Activated T-cell treated with anti-CD3 and anti-CD28 coated beads for 1 hour (primary cell): ENCODE measurements at places on chromosomes 6 and 20.

DNA sequence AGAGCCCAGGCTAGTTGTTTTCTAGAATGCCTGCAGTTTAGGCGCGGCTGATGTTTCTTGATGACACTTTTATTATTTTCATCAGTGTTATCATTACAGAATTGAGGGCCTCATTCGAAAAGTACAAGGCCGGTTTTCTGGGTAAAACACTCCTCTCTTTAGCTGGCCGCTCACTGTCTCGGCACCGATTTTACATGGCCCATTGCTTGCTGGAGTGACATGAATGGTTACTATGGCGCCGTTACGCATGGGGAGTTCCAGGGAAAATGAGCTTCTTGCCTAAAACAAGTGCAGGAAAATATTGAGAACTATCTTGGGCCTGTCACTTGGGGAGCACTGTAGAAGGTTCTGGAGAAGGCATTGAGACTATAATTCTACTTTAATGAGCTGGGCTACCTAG is 317.8 kb downstream of the CDH4 start:
- no peak for DNase-seq

- DNase-seq = peak; percentile 52
These were observed 41.3 kb downstream of the PCNA start for GRCh38 chr20:5078399-5078958.

DNA sequence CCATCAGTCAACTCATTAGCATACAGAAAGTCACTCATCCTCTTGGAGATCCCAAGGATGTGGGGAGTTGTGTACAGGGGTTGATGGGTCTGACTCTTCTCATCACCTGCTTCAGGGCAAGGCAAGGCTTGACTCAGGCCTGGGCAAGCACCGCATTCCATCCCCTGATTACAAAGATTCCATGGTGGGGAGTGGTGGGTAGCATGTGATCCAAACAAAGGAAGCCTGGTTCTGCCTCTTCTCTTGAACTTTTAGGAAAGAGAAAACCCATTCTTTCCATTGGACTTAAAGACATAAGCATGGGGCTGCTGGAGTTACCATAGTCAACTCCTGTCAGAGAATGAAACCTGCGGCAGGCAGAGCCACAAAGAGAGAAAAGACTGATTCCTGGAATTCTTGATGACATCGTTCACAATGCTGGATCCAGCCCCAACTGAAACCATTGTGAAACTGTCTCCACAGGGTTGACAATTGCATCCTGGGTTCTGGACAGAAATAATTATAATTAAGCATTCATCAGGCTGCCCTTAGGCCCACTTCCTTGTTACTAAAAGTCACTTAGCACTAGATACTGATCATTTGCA is 235.8 kb upstream of the KCNG1 start:
- no peak for DNase-seq

- no peak for DNase-seq
These were observed 3.0 kb upstream of the SDCBP2 start for GRCh38 chr20:1331801-1332453.

- no peak for DNase-seq
These were observed 166.4 kb upstream of the IRAK1BP1 start for GRCh38 chr6:78700991-78701390.

DNA sequence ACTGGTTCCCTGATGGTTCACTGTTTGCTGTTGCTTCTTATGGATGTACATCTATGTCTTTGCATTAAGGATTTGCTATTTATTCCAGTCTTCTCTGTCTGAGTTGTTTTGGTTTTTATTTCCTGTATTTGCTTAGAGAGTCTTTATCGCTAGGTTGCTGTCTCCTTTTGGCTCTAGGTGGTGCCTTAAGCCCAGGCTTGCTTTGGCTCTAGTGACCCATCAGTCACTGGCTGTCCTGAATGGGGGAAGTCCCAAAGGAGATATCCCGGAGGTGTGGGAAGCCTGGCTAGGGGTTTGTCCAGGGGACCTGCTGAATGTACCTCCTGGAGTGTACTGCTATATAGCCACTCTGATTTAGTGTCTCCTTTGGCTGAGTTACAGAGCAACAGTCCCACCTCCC is 53.4 kb downstream of the MCHR2 start:
- no peak for DNase-seq

DNA sequence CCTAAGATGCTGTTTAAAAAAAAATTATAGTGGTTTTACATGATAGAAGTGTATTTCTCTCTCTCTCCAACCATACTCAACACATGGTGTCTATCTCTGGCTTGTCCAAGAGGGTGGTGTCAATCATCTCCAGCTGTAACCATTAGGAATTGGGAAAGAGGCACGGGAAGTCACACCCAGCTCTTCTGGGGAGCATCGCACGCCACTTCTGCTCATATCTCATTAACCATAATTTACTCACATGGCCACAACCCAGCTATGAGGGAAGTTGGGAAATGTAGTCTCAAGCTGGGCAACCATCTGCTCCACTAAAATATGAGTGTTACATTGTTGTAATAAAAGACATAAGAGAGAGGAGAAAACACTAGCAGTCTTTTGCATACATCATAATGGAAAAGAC is 30.4 kb upstream of the TSHZ2 start:
- no peak for DNase-seq

GRCh38 chr6:36826520-36827227 is 12.6 kb downstream of the CPNE5 start:
- no peak for DNase-seq

DNA sequence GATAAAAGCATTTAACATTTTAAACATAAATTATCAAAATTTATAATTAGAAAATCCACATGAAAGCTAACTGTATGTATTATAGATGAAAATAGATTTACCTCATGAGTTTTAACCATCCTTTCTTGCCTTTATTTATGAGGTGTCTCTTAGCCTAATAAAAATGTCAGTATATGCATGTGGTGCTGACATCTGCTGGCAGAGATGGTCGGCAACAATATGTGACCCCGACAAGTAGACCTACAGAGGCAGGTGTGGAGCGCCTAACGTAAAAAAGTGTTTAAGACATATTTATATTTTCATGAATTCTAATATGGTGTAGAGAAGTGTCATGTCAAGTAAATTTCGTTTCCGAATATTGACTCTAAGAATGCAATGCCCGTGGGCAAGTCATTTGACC is 149.0 kb upstream of the FUT9 start:
- no peak for DNase-seq

GRCh38 chr6:169363590-169363989 is 109.9 kb upstream of the THBS2 start:
- no peak for DNase-seq

GRCh38 chr6:53109612-53110011 is 39.0 kb downstream of the GCM1 start:
- no peak for DNase-seq

DNA sequence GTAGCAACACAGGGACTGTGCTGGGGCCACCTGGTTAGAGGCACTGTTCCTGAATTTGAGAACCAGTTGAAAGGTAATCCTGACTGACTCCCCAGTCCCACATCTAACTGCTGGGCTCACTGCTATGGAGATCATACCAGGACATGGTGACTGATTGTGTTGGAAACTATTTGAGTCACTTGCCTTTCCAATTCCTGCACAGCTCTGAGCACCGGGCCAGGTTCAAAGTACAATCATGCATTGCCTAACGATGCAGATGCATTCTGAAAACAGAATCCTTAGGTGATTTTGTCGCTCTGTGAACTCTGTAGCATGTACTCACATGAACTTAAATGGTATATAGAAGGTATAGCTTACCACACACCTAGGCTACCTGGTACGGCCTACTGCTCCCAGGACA is 215.3 kb downstream of the BMP7 start:
- DNase-seq = no peak

DNA sequence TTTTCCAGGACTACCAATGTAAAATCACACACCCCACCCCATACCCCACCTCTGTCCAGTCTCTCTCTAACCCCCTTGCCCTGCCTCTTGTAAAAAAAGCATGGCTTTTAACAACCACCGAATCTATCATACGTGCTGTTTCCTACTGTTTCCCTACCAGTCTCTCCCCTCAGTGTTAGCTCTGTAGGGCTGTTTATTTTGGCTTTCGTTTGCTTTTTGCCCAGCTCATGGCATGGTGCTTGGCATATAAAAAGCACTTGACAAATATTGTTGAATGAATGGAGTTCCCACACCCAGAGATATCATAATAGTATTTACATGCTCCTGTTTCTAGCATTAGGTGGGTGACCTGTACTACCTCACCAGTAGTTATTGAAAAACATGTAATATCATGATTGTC is 148.2 kb downstream of the OPRM1 start:
- no peak for DNase-seq

DNA sequence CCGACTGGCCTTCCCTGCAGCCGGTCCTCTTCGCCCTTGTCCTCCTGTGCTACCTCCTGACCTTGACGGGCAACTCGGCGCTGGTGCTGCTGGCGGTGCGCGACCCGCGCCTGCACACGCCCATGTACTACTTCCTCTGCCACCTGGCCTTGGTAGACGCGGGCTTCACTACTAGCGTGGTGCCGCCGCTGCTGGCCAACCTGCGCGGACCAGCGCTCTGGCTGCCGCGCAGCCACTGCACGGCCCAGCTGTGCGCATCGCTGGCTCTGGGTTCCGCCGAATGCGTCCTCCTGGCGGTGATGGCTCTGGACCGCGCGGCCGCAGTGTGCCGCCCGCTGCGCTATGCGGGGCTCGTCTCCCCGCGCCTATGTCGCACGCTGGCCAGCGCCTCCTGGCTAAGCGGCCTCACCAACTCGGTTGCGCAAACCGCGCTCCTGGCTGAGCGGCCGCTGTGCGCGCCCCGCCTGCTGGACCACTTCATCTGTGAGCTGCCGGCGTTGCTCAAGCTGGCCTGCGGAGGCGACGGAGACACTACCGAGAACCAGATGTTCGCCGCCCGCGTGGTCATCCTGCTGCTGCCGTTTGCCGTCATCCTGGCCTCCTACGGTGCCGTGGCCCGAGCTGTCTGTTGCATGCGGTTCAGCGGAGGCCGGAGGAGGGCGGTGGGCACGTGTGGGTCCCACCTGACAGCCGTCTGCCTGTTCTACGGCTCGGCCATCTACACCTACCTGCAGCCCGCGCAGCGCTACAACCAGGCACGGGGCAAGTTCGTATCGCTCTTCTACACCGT is 6.1 kb downstream of the UBD start:
- no peak for DNase-seq

DNA sequence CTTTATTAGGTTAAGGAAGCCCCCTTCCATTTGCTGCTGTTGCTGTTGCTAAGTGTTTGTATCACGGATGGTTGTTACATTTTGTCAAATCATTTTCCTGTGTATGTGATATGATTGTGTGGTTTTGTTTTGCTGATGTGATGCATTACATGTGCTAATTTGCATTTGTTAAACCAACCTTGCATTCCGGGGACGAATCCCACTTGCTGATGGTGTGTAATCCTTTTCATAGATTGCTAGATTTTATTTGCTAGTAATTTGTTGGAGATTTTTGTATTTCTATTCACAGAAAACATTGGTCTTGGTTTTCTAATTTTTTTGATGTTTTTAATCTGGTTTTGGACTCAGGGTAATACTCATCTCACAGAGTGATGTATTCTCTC is 167.8 kb downstream of the WDR27 start:
- DNase-seq = no peak

GRCh38 chr6:105593805-105594671 is 191.2 kb upstream of the PREP start:
- DNase-seq = no peak

DNA sequence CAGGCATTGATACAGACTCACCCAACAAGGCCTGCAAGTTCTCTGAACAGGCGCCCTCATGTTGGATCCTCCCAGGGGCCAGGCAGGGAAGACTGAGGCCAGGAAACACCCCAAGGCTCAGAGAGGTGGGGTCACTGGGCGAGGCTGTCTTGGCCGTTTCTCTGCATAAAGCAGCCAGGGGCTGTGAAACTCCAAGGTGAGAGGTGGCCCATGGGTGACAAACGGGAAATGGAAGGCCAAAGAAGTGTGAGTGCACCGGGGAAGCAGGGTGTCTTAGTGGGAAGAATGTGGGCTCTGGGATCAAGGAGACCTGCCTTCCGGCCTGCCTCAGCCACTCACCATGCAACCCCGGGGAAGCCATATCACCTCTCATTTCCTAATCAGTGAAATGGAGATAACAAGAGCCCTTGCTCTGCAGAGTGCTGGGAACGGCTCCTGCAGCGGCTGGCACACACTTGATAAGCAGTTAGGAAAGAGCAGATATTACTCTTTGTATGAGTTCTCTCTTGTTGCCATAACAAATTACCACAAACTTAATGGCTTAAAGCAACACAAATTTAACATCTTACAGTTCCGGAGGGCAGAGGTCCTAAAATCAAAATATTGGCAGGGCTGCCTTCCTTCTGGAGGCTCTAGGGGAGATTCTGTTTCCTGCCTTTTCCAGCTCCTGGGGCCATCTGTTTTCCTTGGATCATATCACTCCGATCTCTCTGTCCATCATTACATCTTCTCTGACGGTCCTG is 168.6 kb downstream of the NFATC2 start:
- DNase-seq = no peak

DNA sequence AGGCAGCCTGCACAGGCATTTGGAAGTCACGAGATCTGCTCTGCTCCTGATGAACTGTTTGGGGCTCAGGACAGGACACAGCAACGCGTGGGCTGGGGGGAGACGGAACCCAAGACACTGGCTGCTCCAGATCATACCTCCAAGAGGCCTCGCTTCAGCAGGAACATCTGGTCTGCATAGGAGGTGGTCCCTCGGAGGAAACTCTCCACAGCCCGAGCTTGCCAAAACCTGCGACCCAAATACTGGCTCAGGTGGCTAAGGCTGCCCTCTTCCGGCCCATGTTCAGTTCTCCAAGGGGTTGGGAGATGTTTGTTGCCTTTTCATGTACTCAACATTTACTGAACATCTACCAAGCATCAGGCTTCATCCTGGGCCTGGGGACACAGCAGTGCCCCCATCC is 51.7 kb downstream of the MYH7B start:
- no peak for DNase-seq

- DNase-seq = peak; percentile 87
These were observed at the start of gene SPATA2 for GRCh38 chr20:49915380-49916145. TSS of gene SPATA2 (minus strand) at chr20:49915529. CDS start at chr20:49908490, 7,039 bp downstream.

DNA sequence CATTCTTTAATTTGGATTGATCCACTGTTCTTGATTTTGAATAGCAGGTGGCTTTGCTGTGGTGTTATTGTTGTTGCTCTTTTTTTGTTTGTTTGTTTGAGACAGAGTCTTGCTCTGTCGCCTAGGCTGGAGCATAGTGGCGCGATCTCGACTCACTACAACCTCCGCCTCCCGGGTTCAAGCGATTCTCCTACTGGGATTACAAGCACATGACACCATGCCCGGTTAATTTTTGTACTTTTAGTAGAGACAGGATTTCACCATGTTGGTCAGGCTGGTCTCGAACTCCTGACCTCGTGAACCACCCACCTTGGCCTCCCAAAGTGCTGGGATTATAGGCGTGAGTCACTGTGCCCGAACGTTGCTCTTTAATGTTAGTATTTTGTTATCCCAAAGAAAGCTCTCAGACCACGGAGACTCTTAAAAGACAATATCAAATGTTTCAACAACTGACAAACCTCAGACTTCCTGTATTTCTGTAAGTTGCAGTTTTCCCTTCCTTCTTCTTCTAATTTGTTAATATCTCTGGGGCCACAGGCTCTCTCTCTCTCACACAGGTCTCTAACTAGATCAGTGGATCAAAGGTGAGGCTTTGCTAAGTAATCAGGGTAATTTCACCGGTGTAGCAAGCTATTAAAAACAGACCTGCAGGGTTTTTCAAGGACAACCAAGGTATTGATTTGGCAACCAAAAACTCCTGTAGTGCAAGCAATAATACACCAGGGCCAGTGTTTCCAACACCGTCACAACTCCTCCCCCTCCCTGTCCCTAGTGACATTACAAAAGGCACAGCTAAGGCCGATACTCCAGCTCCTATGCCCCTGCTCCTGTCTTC is 48.8 kb upstream of the ZNF217 start:
- DNase-seq = no peak
